Left hindlimb (tissue), 1 donor: ENCODE measurements at places on chromosomes 1 and 21.

GRCh38 chr1:114466334-114467014 lies 44.5 kb downstream of the TRIM33 start:
- DNase-seq = no peak

DNA sequence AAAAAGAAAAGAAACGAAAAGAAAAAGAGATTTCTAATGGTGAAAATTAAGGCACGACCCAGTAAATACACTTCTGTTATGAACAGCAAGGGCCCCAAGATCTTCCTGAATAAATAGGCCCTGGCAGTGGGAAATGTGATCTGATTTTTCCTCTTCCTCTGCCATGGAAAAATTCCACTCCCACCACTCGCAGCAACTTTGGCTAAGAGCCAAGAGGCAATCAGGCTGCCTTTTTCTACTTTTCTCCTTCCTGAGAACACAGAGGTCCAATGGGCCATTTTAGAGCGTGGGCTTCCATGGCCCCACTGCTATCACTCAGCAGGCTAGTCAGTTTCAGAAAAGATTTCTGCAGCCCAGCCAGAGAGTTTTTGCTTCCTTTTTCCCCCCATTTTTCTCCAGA lies 33.7 kb upstream of the AK4 start:
- peak; percentile 73 for DNase-seq

DNA sequence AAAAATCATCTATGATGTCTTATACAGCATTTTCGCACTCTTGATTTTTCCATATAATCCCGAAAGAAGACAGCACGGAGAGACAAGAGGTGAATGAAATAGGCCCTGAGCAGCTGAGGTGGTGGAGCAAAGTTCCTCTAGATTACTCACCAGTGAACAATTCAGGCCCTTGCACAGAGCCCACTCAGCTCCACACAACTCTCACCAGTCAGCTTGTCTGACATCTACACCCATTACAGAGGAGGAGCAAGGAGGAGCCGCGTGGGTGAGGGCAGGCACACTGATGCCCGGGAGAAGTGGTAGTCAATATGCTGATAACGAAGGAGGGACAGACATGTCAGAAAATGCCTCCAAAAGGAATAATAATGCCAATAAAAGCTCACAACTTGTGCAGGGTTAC lies 59.9 kb downstream of the DNM3 start:
- no peak for DNase-seq

DNA sequence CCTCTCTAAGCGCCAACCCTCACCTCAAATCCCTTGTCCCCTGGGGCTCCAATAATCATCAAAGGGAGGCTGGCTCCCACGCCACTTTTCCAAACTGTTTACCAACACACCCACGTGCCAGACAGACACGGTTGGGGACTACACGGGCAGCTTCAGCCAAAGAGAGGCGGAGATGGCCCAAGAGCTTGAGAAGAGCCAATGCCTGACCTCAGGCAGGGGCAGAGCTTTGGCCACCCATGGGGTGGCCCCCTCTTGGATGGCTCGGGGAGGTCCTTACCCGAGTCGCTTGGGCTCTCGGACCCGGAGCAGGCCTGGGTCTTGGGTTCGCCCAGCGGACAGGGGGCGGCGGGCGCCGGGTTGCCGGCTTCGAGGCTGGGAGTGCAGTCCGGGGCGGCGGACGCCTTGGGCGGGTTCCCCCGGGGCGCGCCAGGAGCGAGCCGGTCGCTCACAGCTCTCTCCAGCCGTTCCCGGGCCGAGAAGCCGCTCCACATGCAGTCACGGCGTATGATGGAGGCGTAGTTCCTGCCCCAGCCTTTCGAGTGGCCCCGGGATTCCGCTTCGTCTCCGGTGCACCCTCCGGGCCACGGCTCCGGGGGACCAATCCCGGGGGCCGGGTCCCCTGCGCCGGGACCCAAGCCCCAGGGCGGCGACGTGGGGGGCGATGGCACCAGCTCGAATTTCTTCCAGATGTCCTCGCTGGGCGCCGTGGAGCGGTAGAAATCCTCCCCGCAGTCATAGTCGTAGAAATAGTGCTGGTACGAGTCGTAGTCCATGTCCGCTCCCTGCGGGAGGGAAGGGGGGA lies 854 bp downstream of the MYCL start:
- DNase-seq = no peak

DNA sequence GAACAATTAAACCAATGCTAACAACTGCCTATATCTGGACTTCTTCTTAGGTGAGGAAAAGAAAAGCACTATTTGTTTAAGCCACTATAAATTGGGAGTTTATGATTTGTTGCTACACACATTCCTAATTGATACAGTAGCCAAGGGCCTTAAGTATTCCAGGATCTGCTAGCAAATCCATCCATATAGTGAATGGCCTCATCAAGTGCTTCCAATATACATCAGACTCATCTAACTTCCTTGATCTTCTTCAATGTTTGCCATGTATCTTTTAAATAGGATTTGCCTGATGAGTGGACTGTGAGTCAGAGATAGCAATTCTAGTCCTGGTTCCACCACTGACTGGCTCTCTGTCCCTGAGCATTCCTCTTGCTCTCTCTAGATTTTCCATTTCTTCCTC lies 430.2 kb downstream of the OMA1 start:
- DNase-seq = no peak

DNA sequence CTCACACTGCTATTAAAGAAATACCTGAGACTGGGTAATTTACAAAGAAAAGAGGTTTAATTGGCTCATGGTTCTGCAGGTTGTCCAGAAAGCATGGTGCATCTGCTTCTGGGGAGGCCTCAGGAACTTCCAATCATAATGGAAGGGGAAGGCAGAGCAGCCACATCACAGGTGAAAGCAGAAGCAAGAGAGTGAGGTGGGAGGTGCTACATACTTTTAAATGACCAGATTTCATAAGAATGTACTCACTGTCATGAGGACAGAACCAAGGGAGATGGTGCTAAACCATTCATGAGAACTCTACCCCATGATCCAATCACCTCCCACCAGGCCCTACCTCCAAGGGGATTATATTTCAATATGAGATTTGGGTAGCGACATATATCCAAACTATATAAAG lies 55.7 kb downstream of the MRPL39 start:
- no peak for DNase-seq

DNA sequence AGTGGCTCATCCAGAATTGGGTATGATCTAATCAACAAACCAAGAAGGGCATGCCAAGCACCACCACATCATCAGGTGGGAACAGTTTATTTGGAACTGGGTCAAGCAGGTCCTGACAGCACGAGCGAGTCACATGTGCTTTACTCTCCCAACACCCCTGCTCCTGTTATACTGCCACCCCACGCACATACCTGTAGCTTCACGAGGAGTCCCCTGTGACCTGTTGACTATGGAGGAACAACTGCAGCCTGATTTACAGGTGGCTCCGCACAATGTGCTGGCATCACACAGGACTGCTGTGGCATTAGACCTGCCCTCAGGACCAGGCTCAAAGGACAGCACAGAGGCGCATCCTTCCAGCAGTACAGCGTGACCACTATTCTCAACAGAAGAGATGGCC lies 70.8 kb upstream of the LRRN2 start:
- DNase-seq = no peak

DNA sequence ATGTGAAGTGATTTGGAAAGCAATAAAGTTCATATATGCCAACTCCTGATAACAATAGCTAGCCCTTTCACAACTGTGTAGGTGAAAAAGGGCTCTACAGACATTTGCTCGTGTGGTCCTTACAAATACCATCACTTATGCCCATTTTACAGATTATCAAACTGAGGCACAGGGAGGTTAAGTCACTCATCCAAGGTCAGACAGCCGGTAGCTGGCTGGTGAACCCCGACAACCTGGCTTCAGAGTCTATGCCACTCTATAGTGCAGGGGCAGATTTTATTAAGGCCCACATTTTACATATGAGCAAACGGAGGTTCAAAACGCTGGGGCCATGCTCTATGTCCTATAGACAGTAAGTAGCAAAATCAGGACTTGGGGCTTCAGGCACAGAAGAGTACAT lies 280.5 kb downstream of the RRAGC start:
- DNase-seq = no peak
